ENCODE measurements at places on chromosomes 16 and 17.

GRCh38 chr16:7420079-7420478 lies 87.4 kb downstream of the RBFOX1 start:
- no peak for DNase-seq

DNA sequence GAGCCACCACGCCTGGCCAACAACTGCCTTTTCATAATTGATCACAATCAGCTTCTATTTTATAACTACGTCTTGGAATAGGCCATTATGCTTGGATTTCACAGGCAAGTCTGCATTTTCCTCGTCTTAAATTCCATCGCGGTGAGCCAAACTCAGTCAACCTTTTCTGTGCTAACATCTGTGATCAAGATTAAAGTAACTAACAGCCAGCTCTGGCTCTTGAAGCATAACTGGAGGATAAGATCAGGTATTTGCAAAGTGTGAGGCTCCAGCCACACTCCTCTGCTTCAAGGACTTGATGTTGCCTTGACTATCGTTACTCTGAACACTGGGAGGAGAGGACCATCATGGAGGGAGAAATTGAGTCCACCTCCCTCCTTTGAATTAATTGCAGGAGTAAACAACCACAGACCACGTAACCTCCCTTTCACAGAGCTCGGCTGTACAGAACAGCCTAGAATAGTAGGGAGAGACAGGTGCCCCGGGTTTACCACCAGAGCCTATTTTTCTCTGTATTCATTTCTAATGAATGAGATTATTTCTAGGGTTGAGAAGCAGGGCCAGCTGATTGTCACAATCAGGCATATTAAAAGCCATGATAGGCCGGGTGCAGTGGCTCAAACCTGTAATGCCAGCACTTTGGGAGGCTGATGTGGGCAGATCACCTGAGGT lies 143.0 kb downstream of the XYLT1 start:
- DNase-seq, result no peak

- DNase-seq, result no peak
Observed at GRCh38 chr17:40531051-40531991, 29.9 kb upstream of the TNS4 start.

DNA sequence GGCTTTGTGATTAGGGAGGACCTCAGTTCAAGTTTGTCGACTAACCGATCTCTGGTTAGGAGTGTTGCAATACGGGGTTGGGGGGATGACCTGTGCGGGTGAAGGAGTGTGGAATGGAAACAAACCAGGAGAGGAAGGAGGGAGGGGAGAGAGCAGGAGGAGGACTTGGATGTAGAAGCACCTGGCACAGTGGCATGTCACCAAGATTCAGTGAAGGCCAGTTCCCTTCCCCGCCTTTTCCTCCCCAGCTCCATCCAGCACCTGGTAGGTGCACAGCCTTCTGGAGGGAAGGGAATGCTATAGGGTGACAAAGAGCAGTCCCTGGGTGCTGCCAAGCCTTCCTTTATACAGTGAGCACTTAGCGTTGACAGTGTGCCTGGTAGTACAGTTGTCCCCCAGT lies 107.4 kb upstream of the CRHR1 start:
- DNase-seq, result no peak

DNA sequence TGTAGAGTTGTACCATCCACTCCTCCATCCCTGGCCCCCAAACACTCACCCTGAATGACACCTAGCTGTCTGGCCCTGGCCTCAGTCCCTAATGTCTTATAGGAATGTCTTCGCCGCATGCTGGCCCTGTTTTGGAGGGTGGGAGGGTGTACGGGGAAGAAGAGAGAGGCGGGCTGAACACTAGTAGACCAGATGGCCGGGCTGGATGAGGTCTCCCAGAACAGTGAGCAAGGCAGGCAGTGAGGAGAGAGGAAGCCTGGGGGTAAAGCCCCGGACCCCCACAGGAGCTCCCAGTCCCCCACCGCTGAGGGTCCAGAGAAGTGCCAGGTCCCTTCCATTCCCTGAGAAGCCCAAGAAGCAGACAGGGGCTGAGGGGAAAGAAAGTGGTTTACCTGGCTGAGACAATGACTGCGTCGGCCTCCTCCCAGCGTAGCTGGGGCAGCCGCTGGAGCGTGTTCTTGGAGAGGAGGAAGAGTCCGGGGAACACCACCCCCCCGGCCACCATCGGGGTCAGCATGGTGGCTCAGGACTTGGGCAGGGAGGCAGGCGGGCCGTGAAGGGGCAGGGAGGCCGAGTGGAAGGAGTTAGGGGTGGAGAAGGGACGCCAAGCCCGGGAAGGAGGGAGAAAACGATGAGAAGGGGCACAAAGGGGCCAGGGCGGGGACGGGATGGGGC lies 923 bp downstream of the TLCD3B start:
- no peak for DNase-seq

- no peak for DNase-seq
Observed at GRCh38 chr17:6347776-6348175, 87.1 kb downstream of the AIPL1 start.

DNA sequence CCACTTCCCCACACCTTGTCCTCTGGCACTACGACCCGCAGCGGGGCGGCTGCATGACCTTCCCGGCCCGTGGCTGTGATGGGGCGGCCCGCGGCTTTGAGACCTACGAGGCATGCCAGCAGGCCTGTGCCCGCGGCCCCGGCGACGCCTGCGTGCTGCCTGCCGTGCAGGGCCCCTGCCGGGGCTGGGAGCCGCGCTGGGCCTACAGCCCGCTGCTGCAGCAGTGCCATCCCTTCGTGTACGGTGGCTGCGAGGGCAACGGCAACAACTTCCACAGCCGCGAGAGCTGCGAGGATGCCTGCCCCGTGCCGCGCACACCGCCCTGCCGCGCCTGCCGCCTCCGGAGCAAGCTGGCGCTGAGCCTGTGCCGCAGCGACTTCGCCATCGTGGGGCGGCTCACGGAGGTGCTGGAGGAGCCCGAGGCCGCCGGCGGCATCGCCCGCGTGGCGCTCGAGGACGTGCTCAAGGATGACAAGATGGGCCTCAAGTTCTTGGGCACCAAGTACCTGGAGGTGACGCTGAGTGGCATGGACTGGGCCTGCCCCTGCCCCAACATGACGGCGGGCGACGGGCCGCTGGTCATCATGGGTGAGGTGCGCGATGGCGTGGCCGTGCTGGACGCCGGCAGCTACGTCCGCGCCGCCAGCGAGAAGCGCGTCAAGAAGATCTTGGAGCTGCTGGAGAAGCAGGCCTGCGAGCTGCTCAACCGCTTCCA lies 2.6 kb downstream of the METTL26 start:
- DNase-seq, result no peak

DNA sequence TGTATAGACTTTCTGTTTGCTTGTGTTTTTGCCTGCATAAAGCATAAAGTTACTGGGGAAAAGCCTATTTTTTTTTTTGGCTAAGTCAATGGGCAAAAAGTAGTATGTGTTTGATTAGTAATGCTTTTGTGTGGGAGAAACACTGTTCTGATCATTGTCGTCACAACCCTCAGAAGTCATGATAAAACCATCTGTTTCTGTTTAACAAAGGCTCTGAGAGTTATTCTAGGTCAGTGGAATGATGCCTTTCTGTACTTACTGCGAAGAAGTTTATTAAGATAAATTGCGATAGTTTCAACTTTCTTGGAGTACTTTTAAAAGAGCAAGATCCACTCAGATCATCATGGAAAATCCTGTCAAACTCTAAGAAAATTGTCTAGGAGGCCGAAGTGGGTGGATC lies 80.9 kb downstream of the PRKCA start:
- DNase-seq, result no peak

DNA sequence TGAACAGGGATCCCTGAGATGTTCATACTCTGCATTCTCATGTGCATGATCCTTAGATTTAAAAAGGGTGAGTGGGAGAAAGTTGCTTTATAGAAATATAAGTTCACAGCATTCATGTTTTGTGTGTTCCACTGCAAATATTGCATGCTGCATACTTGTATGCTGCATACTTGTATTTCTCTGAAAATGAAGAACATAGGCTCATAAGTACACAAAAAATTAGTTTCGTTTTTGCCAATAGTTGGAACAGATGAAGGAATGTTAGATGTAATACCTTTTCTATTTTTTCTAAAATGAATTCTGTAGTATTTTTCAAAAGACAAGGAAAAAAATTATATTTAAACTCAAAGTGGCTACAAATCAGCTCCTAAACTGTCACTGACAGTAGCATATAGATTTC lies 79.0 kb downstream of the NFAT5 start:
- DNase-seq, result no peak

- DNase-seq, result no peak
Observed at GRCh38 chr17:74163271-74163821, 40.1 kb upstream of the RPL38 start.

- no peak for DNase-seq
Observed at GRCh38 chr16:57994778-57995177, 5.7 kb downstream of the ZNF319 start.

GRCh38 chr16:70267516-70267915 lies 15.8 kb upstream of the EXOSC6 start:
- no peak for DNase-seq

DNA sequence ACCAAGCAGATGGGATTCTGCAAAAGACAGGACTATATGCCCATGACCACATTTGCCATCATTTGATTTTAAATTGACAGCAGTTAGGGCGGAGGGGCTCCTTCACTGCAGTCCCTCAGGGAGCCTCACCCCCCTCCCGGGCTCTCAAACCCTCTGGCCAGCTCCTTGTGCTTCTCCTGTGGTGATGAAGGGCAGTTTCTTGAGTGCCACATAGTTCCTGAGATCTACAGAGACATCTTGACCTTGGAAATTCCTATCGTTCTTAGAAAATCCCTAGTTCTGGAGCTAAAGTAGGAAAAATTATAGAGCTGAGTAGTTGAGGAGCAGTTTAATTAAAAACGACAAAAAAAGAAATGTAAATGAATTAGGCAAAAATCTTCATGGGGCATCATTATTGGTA lies 231.5 kb downstream of the CCDC182 start:
- DNase-seq, result no peak

DNA sequence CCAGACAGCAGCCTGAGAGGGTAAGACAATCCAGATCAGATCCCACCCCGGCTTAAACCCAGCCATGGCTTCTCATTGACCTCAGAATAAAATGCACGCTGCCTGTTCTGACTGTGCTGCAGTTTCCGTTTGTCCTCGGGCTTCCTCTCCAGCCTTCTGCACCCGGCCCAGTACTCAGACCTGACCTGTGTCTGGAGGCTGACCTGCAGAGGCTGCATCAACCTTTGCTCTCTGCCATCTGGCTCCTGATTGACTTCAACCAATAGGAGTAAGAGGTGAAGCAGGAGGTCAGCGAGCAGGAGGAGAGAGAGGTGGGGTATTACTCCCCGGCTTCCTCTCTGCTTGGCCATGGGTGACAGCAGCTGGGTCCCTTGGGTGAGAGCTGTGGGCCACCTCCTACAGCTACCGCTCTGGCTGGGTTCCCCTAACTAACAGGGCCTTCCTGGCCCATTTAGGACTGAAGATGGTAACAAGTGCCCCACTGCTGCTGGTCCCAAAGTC lies 46.7 kb downstream of the C16orf82 start:
- no peak for DNase-seq

GRCh38 chr16:27745348-27745747 lies 195.4 kb downstream of the KATNIP start:
- no peak for DNase-seq

- no peak for DNase-seq
Observed at GRCh38 chr16:63563819-63564505, 1527.7 kb upstream of the CDH8 start.

DNA sequence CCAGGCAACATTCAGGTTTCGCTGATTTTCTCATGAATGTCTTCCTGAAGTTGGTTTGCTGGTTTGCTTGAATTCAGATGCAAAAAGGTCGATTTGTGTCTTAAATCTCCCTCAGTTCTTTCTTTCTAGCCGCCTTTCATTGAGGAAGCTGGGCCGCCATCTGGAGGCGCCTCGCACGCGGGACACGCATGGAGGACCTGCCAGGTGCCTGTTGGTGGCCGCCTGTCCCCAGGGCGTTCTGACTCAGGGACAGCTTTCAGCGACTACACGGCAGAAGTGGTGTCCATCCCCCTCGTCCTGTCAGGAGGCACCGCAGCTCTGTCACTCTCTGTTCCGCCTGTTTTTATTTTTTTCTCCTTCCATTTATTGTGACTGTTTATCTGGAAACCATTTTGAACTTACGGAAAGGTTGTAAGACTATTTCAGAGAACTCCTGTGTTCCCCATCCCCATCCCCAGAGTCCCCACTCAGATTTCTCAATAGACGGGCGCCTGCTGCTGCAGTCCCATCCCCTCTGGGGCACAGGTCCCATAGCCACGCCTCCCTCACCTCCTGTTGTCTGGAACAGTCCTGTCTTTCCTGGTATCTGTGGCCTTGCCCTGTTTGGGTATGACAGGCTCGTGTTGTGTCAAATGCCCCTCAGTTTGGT lies 33.2 kb downstream of the COX4I1 start:
- no peak for DNase-seq

DNA sequence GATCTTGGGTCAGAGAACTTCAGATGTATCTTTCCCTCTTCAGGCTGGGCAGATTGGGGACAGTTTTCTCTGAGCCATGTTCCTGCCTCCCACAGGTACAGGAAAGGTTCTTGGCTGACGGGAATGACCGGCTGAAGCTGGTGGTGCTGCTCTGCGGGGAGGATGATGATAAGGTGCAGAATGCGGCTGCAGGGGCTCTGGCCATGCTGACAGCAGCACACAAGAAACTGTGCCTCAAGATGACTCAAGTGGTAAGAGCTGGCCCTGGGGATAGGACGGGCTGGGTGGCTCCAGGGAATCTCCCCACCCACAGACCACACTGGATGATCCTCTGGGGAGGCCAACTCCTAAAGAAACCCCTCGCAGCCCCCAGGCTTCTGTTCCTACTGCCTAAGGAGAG lies 10.9 kb downstream of the SLC35G3 start:
- DNase-seq, result no peak

DNA sequence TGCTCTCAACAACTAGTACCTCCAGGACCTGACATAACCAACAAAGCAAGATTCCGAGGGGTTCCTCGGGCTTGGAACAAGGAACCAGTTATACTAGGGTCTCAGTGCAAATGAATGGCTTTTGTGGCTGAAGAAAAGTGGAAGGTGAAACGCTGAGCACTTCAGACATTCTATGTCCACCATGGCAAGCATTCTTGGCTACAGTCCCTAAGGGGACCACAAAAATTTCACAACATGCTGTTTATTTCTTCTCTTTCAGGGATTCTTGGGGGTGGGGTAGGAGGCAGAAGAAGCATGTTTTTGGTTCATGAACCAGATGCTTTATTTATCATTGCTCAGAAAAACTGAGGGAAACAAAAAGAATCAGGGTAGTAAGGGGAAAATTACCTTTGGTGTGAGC lies 479.9 kb upstream of the CDH11 start:
- no peak for DNase-seq

- no peak for DNase-seq
Observed at GRCh38 chr16:83627996-83628395, 179.8 kb upstream of the HSBP1 start.

DNA sequence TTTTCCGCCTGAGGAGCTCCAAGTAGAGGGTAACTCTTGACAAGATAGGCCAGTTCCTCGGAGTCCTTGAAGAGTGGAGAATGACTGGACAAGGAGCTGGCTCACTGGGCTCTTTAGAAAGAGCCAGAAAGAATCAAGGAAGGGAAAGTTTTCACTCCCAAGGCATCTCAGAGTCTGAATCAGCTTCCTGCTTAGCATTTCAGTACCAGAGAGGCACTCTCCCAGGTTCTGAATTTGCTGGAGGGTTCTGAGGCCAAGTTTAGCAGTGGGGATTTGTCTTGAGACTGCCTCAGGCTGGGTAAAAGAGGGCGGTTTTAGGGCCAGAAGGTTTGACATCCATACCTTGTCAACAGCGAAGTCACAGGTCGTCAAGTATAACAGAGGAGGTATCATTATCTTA lies 25.5 kb downstream of the GP2 start:
- no peak for DNase-seq
